ENCODE measurements at places on chromosomes 1 and 21.

DNA sequence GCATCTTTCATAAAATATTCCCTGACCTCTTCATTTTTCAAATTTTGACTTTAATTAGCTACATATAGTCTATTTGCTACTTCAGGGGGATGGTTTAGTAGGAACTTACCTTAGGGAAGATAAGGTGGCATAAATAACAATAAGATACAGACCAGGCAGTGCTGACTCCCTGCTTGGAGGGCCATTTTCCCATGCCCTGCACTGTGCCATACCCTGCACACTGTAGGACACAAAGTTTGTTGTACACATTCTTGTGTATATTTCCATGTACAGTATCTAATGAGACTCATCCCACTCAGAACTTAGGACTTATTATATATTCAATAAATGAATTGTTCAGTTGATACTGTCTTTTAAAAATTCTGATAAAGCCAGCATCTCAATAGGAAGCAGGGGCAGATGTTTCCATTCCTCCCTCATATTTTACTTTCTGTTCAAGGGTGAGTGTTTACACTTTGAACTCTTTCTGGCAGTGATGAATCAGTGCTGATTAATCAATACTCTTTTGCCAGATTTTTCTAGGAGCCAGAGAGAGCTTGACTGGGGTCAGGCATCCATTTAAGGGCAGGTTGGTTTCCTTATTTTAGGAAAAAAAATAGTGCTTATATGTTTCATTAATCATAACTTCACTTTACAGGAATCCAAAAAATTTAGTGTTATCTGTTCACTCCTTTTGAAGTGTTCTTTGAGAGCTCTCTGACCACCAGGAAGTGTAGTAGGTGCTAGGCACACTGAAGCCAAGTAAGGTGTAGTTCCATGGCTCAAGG lies 30.6 kb downstream of the MPZL1 start:
- DNase-seq, result no peak

GRCh38 chr1:171424494-171424893 lies 60.8 kb upstream of the PRRC2C start:
- no peak for DNase-seq

DNA sequence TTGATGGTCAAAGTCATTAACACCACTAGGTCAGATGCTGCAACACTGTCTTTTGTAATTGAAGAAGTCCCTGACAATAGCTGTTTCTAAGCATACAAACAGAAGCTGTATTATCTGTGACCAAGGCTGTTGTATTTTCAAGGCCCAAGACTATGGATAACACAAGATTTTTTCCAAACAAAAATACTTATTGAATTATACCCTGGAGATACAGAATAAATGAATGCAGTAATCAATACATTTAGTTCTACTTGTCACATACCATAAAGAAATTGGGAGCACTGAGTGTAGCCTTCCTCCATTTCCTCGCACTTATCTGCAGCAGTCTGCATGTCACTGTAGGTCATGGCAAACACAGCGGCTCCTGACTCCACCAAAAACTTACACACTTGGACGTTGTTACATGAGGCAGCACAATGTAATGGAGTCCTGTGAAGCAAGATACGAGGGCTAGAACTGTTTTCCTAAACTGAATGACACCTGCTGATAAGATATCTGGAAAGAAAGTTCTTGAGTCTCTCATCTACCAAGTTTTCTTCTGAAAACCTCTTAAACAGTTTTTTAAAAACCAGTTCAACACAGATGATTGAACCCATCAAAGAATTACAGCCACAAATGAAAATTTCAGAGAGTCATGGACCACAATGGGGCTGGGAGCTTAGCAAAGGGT lies 56.9 kb downstream of the TP53BP2 start:
- no peak for DNase-seq

DNA sequence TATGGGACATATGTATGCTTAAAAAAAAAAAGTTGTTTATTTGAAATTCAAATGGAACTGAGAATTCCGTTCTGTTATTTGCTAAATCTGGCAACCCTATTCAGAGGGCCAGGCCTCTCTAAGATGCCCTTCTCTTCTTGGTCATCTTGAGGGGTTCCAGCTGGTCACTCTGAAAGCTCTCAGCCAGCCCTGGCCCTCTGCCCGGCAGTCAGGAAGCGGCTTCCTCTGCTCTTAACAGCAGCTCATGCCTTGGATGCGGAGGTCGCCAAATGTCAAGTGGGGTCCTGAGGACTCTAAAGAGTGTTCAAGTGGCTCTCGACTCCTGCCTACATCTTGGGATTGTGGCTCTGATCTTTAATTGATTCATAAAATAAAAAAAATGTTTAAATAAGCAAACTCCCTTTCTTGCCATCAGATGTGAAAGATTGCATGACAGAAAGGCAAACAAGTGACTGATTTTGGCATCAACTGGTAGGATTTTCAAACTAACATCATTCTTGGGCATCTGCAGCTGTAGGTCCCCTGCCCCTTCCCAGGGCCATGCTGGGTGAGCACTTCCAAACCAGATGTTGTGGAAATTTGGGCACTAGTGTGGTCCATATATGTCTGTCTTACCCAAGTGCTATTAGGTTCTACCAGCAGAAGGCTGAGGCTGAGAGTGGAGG lies 130.8 kb downstream of the PRDM2 start:
- DNase-seq, result no peak

DNA sequence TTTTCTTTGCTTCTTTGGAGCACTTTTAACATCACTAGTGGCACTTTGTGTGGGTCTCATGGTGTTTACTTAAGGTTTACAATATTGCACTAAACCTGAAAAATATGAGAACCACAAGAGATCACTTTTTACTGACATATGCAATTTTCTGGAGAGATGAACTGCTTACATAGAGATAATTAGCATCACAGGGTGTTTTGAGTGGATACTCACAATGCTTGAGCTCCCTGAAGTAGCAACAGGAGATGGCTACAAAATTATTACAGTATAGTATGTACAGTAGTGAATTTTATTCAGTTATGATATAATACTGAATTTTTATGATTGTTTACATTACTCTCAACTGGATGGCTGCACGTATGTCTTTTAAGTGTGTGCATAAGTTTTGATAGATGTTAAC lies 22.6 kb downstream of the RPRD2 start:
- DNase-seq, result no peak

DNA sequence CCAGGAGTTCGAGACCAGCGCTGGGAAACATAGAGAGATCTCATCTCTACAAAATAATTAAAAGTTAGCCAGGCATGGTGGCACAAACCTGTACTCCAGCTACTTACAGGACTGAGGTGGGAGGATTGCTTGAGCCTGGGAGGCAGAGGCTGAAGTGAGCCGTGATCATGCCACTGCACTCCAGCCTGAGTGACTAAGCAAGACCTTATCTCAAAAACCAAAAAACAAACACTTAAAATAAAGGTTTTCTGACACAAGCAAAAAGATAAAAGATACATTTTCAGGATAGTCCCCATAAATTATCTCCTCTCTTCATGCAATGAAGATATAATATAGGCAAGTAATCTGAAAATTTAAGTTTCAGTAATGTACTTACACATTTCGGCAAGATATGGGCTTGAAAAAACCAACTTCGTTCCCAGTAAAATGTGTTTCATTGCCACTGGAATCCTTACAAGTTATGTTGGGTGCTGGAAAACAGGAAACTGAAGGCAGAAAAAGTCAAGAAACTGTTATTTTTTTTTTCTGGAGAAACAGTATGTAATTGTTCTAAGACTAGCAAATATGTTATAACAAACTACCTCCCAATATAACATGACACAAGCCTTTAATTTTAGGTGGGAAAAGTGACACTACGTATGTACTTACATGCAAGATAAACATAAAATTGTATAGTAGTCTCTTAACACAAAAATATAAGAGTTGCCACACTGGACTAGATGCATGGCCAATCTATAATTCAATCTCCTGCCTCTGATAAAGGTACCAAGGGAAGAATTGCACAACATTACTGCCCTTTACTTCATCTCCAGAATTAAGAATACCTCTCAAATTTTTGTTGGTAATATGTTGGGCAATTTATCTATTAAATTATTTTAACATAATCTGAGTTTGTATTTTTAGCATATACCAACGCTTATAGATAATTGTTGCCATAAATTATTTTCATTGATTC lies 15.7 kb downstream of the TM2D1 start:
- no peak for DNase-seq

- DNase-seq, result no peak
These were observed 15.5 kb upstream of the POFUT2 start for GRCh38 chr21:45303091-45303615.
